ENCODE measurements at places on chromosomes 4 and X.

GRCh38 chrX:43165343-43165920, 387.5 kb upstream of the PPP1R2C start:
- no peak for DNase-seq

- DNase-seq: no peak
Observed at GRCh38 chr4:37338972-37339371, 94.4 kb downstream of the NWD2 start.

- no peak for DNase-seq
Observed at GRCh38 chr4:168981460-168981859, 28.6 kb downstream of the CBR4 start.

- no peak for DNase-seq
Observed at GRCh38 chrX:31704938-31705337, 633.1 kb upstream of the FTHL17 start.

DNA sequence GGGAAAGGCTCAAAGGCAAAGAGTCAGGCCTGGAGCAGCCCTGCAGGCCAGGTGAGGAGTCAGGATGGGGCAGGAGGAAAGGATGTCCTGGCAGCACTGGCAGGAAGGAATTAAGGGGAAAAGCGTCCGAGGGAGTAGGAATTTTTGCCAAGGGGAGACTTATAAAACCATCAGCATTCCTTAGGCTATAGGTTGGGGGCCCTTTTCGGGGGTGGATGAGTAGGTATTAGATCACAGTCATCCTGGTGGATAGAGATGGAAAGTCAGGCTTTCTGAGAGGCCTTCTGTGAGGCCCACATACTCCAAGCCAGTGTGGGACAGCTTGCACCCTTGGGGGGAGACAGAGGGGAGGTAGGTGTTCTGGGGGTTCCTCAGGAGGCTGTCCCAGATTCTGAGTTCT, 12.3 kb downstream of the STARD8 start:
- DNase-seq: no peak

- no peak for DNase-seq
Observed at GRCh38 chr4:6471307-6472007, 957 bp downstream of the PPP2R2C start.

GRCh38 chr4:143135358-143135757, 49.4 kb upstream of the USP38 start:
- no peak for DNase-seq
